Right renal cortex interstitium (tissue), 3 donors: ENCODE measurements at places on chromosomes 2 and 18.

DNA sequence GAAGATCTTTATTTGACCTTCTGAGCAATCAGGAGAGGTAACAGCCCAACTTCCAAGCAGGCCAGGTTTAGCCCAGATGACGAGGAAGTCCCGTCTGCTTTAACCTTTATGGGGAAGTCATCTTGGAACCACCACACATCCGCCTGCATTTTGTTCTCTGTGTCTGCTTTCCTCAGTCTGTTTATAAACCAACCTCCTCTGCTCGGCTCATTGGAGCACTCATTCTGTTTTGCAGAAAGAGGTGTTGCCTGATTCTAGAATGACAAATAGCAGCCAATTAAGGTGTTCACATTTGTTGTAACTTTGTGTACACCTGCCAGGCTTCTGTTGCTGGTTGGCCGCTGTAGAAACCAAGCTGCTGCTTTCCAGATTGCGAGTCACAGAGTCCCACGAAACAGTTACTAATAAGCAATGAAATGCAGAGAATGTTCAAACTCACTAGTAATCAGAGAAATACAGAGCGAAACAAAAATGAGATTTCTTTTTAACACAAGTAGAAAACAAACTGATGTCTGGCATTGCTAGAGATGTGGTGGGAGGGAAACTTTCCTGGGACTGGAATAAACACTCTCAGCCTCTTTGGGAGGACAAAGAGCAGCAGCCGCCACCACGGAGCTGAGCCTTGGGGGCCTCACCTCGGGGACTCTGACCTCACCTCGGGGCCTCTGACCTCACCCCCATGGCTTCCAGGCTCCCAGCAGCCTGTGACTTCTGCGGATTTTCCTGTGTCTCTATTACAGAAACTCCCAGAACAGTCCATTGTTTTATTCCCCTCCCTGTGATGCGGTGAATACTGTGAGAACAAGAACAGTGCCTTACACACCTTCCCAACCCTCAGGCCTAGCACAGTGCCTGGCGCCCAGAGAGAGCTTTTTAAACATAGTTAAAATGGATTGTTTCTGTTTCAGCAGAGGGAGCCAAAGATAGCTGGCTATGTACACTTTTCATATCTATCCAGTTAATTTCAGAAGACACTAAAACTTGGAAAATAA lies 64.0 kb downstream of the MBP start:
- no peak for DNase-seq

DNA sequence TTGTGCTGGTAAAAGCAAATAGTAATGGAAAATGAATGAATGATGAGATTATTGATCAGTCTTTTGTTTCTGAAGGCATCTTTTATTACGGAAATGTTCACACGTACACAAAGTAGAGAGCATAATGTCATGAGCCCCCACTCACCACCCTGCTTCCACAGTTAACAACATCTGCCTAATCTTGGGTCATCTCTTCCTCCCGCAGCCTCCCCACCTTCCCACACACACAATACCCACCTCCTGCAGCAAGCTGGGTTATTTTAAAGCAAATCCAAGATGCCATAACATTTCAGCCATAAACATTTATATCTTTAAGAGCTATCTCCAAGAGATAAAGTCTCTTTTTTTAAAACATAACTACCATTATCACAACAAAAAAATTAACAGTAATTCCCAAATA lies 36.3 kb downstream of the CYP27C1 start:
- no peak for DNase-seq

DNA sequence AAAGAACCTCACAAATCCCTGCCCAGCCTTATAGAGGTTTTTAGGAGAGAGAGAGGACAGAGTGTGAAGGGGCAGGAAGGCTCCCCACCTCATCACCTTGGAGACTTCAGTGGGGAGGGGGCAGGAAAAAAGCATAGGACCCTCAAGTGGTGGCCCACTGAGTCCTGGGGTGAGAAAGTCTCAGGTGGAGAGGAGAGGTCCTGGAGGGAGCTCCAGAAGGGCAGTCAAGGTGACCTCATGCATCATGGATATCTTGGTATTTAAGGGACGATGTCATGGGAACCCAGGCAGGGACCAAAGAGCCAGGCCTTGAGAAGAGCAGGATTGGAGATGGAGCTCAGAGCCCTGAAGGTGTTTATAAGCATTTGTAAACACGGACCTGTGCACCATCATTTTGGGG lies 204.5 kb downstream of the SLC4A3 start:
- no peak for DNase-seq

DNA sequence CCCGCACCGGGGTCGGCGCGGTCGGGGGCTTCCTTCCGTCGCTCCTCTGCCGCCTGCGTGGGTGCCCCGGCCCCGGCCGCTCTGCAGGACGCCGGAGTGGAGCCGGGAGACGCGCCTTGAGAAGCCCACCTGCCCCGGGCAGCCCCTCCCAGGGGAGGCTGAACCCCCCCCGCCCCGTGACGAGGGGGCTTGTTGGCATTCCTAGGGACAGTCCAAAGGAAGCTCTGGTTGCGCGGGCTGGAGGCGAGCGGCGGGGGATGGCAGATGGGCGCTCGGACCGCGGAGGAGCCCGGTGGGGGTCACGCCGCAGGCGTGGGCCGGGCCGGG lies 133.5 kb upstream of the MGAT5 start:
- DNase-seq = no peak

DNA sequence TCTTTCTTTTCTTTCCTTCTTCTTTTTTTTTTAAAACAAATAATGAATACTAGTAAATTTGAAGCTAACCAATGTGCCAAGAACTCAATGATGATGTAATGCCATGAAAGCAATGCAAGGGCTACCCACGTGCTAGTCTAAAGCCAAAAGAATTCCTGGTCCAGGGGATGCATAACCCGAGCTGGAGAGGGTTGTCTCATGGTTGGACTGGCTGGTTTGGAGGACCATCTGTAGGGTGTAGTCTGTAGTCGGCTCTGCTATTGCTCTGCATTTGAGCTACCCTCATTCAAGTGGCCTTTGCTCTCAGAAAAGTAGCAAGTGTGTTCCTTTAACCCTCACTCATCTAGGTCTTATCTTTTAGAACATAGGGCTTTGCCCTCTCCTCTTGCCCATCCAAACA lies 469.6 kb upstream of the CELF4 start:
- DNase-seq = no peak

GRCh38 chr2:16390561-16390960 lies 275.1 kb downstream of the CYRIA start:
- no peak for DNase-seq

- DNase-seq = no peak
Observed at GRCh38 chr2:147017951-147018645, 826.7 kb upstream of the ACVR2A start.

GRCh38 chr2:150487537-150488429 lies at the start of gene RND3:
Gene RND3, minus strand, starts transcription at chr2:150487667. Its CDS starts 250 bp downstream, at chr2:150487417.
- DNase-seq = peak; percentile 92

- no peak for DNase-seq
Observed at GRCh38 chr2:215787565-215788178, 225.7 kb downstream of the MREG start.

GRCh38 chr2:230205034-230205433 lies 14.8 kb downstream of the SP110 start:
- no peak for DNase-seq

DNA sequence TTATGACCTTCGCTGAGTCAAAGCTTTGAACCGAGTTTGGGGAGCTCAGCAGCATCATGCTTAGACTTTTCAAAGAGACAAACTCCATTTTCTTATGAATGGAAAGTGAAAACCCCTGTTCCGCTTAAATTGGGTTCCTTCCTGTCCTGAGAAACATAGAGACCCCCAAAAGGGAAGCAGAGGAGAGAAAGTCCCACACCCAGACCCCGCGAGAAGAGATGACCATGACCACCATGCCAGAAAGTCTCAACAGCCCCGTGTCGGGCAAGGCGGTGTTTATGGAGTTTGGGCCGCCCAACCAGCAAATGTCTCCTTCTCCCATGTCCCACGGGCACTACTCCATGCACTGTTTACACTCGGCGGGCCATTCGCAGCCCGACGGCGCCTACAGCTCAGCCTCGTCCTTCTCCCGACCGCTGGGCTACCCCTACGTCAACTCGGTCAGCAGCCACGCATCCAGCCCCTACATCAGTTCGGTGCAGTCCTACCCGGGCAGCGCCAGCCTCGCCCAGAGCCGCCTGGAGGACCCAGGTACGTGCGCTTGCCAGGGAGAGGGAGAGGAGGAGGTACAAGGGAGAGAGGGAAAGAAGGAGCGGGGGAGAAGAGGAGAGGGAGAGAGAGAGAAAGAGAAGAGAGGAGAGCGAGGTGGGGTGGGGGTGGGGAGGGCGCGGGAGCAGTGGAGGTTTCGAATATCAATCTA lies at the start of gene DLX1:
Gene DLX1, plus strand, starts transcription at position 48 of the 700 bp plus-strand sequence. Its CDS starts 171 bp downstream, at position 219.
- DNase-seq = no peak

DNA sequence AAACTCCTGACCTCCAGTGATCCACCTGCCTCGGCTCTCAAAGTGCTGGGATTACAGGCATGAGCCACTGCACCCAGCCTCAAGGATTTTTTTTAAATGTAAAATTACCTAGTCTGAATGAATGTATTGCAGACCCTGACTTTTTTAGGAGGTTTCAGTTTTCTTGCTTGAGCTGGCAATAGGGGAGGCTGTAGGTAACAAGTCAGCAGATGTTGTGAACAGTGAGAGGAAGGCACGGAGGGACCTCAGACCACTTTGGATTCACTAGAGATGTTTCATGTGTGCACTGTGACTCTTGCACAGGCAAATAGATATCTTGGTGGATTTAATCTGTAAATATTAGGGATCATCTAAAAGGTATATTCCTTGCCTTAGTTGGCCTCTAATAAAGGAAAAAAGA lies 6.4 kb downstream of the NDUFV2 start:
- DNase-seq = no peak
